A549 (cell line): ENCODE measurements at places on chromosomes 3 and 15. TPM values are rescaled to one million over a fixed set of nuclear protein-coding genes. Genes with fewer than 3 reads are reported as not detected.

- DNase-seq, result no peak
These were observed 496.9 kb downstream of the CADM2 start for GRCh38 chr3:85455561-85456200.

GRCh38 chr3:136189043-136189442 lies 7.1 kb downstream of the MSL2 start:
- DNase-seq, result no peak

DNA sequence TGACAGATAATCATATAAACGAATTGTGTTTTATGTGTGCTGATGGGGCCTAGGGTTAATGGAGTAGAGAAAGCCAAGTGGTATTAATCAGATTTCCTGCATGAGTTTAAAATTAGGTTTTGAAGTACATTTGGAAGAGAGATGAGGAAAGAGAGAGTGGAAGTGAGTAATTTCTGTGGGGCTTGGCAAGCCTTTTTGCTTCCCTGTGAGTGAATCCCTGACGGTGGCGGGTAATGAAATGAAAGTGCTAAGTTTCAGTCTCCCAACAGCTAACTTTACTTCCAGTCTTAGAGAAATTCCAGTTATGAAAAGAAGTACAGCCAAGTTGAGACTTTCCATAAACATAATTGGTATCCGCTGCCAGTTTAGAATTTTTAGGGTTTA lies 139.4 kb downstream of the BBX start:
- no peak for DNase-seq

Gene UROC1
- not detected in 3 replicates for polyA plus RNA-seq

Gene NR2E3
- polyA plus RNA-seq, result 0.13 to 0.28 TPM (median 0.17 TPM) in 3 replicates

Gene SI
- polyA plus RNA-seq, result not detected in 3 replicates

Gene CEP70
- 15.7 to 17.4 TPM (median 16.5 TPM) in 3 replicates for polyA plus RNA-seq

Gene HTR3E
- polyA plus RNA-seq, result not detected in 3 replicates

Gene MTFMT
- 19.2 to 21.4 TPM (median 20.8 TPM) in 3 replicates for polyA plus RNA-seq

Gene MCTP2
- not detected in 3 replicates for polyA plus RNA-seq

Gene CHRM5
- not detected in 3 replicates for polyA plus RNA-seq

Gene TMEM207
- not detected in 3 replicates for polyA plus RNA-seq

Gene CAPN3
- 0.25 to 0.58 TPM (median 0.25 TPM) in 3 replicates for polyA plus RNA-seq
